ENCODE measurements at places on chromosomes 12 and 14.

GRCh38 chr12:114933428-114934160, 249.6 kb upstream of the TBX3 start:
- no peak for DNase-seq

DNA sequence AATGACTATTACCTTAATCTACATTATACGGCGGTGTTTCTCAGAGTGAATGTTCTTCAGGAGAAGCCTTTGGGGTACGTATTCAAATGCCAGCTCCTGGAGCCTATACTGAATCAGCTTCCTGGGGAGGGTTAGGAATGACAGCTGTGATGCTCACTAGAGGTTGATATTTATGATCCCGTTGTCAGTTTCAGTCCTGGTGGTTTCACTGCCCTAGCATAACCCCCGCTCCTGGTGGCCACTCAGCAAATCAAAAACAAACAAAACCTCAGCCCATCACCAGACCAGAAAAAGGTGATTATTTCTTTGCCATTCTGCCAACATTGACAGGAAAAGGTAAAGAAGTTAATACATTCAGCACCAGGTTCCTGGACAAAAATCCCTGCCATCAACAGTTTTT, 136.5 kb upstream of the CRY1 start:
- DNase-seq, result no peak

DNA sequence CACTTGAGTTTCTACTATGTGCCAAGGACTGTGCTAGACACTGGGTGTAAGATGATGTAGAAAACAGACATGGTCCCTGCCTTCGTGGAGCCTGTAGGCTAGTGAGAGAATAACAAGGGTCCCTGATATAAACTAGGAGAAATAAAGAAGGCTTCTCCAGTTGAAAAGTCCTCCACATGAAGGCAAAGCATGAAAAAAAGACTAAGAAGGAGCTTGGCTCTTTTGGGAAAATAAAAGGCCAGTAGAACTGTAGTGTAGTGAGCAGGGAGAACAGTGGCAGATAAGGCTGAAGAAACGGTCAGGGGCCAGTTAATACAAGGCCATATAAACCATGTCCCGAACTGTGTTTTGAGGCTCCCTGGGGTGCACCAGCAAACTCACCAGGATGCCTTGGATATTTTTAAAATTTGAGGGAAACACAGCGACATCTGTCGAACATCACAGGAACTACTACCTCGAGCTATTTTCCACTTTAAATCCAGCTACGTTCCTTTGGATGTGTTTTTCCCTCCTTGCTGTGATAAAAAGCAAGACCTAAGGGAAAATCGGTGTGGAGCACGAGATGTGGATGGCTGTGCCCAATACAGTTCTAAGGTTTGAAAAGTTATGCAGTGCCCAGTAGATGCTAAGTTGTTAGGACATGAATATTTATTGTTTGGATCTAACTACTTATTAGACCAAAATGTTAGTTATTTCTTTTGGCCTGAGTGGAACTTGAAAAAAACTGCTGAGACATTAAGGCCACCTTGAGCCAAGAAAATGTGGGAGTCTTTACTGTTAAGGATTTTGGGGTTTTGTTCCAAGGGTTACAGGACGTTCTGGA, 8.5 kb upstream of the CFL2 start:
- no peak for DNase-seq

- no peak for DNase-seq
Observed at GRCh38 chr12:117590999-117591398, 229.6 kb upstream of the NOS1 start.

- no peak for DNase-seq
Observed at GRCh38 chr14:36513012-36513420, 7.0 kb downstream of the NKX2-1 start.

All from coronary artery (tissue), 2 donors.